ENCODE measurements at places on chromosomes 16 and 17.

- no peak for DNase-seq
These were observed 60.6 kb downstream of the CDYL2 start for GRCh38 chr16:80743772-80744171.

- no peak for DNase-seq
These were observed 1.2 kb downstream of the G6PC3 start for GRCh38 chr17:44071772-44072171.

- peak; percentile 83 for DNase-seq
These were observed 5.6 kb downstream of the PNPO start for GRCh38 chr17:47946929-47947397.

GRCh38 chr17:65785109-65785508 lies 223.7 kb upstream of the AXIN2 start:
- no peak for DNase-seq

DNA sequence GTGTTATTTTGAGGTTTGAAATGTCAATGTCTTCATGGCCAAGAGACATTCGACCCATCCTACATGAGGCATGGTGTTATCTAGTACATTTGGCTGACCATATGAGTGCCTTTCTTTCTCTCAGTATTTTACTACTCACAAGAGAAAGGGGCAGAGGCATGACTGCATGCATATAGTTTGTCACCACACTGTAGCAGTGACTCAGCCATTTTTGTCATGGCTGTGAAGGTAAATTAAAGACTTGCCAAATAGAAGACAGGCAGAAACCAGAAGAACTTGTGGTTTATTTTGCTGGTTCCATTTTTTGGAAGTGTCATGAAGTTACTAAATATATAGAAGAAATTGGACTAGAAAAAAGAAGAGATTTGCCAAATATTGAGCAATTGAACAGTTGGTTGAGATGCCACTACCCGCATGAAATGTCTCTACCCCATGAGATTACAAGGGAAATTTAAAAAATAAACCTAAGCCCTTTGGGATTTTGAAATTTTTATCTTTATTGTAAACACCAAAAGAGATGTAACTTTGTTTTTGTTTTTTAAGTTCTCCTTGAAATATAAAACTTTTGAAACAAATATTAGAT lies 170.3 kb downstream of the CHD9 start:
- DNase-seq: no peak

DNA sequence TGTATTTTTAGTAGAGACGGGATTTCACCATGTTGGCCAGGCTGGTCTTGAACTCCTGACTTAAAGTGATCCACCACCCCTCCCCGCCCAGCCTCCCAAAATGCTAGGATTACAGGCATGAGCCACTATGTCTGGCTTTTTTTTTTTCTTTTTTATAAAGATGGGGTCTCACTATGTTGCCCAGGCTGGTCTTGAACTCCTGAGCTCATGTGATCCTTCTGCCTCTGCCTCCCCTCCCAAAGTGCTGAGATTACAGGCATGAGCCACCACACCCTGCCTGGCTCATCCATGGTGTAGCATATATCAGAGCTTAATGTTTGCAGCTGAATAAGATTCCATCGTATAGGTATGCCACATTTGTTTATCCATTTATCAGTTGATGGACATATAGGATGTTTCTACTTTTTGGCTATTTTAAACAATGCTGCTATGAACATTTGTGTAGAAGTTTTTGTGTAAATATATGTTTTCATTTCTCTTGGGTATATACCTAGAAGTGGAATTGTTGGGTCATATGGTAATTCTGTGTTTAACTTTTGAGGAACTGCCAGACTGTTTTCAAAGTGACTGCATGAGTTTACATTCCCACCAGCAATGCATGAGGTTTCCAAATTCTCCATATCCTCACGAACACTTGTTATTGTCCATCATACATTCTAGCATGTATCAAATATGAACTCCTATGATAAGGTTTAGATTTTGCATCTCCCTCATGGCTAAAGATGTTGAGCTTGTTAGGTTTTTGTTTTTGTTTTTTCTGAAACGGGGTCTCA lies 55.7 kb upstream of the HAS3 start:
- no peak for DNase-seq

DNA sequence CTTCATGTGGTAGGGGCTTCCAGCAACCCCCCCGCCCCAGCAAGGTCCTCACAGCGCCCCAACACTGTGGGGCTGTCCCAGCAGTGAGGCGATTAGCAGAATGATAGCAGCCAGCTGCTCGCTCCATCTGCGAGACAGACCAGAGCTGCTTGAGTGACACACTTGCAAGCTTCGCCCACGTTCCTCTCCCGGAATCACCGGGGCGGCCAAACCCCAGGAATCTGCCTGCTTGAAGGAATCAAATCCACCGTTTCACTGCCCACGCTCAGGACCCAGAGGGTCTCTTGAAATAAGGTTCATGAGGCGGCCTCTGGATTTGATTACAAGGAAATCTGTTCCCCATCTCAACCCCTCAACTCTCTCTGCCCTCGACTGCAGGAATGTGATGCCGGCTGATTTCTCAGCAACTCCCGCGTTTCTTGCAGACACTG lies 356.0 kb downstream of the C16orf95 start:
- DNase-seq: no peak

GRCh38 chr16:52548261-52549010 lies 1.5 kb upstream of the TOX3 start:
- no peak for DNase-seq

DNA sequence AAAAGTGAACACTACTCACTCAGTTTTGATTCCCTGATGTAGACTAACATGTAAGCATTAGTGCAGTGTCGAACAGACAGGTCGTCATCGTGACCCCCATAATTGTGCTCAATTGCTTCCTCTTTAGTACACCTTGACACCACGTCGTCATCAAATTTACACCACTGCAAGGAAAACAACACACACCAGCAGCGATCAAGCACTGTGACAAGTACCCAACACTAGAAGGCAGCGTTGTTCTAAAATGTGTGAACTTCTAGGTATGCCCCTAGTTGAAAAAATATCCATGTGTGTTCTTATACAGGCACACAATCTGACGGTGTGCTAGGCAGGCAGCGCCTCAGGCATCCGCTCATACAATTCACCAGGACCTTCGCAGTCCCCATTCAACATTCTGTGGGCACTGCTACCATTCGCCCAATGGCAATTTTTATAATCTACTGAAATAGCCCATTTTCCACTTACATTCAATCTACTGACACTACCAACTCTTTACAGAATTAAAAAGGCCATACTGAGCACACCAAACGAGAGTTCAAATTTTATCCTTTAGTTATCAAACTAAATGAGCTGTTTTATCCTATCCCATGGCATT lies 23.1 kb downstream of the LITAFD start:
- DNase-seq: no peak

DNA sequence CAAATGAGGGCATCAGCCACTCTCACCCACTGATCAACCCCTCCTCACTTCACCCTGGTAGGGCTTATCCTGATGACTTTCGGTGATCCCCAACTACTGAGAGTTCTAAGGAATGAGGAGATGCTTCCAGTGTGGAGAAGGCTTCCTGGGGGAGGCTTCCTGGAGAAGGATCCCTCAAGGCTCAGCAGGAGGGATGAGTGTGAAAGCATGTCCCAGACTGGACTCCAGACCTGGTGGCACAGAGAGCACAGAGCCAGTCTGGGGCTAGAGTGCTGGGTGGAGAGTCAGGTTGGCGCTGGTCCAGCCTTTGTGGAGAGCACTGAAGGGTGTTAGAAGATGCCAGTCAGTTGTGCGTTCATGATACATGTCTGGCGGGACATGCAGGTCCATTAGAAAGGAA lies 53.7 kb downstream of the PLD6 start:
- no peak for DNase-seq

DNA sequence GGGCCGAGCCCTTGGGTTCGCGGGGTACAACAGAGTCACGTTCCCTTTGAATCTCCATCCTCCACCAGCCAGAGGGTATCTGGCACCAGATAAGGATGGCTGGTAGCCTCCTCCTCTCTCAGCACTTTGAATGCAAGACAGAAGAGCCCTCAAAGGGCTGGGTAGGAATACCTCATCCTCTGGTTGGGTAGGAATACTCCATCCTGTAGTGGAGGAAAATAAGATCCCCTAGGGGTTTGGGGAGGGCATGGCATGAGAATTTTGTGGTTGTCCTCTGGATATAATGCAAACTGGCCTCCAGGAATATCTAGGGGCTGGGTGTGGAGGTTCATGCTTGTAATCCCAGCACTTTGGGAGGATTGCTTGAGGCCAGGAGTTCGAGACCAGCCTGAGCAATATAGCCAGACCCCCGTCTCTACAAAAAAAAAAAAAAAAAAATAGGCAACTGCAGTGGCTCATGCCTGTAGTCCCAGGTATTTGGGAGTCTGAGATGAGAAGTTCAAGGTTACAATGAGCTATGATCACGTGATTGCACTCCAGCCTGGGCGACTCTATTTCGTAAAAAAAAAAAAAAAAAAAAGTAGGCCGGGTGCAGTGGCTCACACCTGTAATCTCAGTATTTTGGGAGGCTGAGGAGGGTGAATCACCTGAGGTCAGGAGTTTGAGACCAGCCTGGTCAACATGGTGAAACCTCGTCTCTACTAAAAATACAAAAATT lies 2.7 kb downstream of the IGFBP4 start:
- DNase-seq: no peak

GRCh38 chr16:59411961-59412841 lies 678.1 kb upstream of the GOT2 start:
- no peak for DNase-seq

GRCh38 chr16:50820225-50820624 lies 78.3 kb downstream of the CYLD start:
- DNase-seq: no peak

- DNase-seq: no peak
These were observed 36.6 kb downstream of the UBE2G1 start for GRCh38 chr17:4329838-4330237.

DNA sequence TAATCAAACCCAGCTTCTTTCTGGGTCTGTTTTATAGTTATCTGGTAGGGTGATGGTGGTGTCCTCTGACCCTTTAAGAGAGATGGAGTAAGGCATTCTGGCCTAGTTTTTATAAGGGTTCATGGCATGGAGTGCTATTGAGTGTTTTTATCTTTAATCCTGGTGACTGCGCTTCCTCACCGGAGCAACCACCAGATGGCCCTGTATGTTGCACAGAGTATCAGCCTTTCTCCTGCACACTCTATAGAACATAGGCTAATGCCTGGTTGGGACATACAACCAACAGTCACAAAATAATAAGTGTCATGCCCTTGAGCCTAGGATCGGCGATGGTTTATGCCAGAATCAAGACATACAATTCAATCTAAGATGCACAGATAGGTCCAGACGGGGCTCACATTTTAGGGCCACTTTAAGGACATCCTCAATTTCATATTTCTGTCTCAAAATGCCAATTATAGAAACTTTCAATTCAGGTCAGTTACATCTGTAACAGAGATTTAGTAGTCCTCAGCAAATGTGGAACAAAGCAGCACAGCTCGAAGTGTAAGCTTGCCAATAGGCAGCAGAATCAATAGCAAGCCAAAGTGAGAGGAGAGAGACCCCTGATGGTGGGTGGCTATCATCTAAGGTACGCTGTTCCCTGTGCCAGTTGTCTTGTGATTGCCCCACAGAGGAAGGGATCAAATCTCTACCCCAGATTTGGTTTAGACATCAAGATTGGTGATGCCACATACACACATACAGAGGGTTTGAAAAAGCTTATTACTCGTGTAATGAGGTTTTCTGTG lies 37.2 kb upstream of the HOXB9 start:
- DNase-seq: no peak

DNA sequence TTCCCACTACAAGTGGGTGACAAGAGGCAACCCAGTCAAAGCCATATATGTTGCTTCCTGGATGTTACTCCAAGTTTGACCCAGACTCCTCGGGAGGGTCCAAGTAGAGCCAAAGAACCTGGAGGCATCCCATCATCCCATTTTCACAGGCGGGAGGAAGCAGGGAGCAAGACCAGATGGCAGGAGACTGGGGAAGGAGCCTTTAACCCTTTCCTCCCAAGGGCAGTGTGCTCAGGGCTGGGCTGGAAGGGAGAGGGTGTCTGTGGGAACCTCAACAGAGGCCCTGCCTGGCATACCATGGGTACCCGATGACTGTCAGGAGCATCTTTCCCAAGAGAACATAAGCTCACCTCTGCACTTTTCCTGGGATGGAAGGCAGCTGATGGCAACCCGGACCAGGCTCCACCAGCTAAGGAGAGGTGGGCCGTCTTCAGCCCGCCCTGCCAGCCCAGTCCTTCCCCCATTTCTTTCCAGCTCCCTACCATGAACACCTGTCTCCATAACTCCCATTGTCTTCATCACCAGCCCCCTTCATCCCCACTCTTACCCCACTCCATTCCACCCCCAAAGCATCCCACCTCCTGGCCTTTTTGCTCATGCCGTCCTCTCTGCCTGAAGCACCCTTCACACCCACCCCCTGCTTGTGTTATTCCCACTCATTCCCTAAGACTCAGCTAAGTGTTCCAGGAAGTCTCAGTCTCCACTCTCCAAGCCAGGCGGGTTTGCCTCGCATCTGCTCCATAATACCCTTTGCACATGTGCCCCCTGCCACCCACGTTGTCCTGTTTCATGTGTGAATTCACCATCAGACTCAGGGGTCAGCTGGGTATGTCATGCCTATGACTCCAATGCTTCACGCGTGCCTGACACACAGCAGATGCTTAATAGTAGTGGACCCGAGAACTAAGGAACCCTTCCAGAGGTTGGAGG lies 5.9 kb upstream of the SLC16A5 start:
- DNase-seq: no peak

DNA sequence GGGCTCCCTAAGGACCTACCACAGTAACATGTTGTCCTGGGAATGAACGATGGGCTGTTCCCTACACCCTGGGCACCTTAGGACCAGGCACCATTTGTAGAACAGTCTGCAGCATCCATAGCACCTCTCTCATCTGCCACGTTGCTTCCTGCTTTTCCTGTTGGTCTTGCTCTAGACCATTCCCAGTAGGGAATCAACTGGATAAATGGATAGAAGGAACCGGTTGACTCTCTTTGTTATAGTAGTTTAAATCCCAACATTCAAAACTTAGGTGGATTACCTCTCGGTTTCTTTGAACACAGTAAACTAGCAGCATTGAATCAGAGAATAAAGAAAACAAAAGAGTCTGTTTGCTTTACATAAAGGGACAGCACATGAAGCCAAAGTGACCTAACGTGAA lies 159.1 kb downstream of the HS3ST3B1 start:
- DNase-seq: no peak

GRCh38 chr17:57253362-57254065 lies 2.8 kb upstream of the MSI2 start:
- no peak for DNase-seq

GRCh38 chr16:12017558-12017957 lies 41.0 kb downstream of the SNX29 start:
- no peak for DNase-seq

- DNase-seq: no peak
These were observed 75.9 kb downstream of the CES1 start for GRCh38 chr16:55756963-55757362.

DNA sequence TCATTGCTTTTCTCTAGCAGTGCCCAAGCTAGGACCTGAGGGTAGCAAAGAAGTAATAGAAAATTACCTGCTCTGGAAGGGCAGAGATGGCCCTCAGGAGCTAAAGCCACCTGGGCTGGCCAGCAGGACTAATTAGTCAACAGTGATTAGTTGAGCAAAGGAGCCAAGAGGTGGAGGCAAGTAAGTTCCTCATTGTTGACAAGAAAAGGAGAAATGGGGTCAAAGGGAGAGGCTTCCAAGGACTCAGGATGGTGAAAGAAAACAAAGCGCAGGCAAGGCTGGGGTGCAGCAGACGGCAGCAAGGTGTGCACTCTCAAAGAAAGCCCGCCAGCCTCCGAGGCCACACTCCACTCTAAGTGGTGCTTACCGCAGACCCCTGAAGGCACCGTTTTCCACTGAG lies 44.6 kb downstream of the CMTM4 start:
- DNase-seq: no peak

- peak; percentile 78 for DNase-seq
These were observed 276.5 kb downstream of the XYLT1 start for GRCh38 chr16:17194190-17194780.

- no peak for DNase-seq
These were observed 15.2 kb downstream of the PRKCA start for GRCh38 chr17:66317629-66318028.

All from CD4-positive, alpha-beta T cell treated with Interleukin-17A for 4 hours (primary cell).